T-helper 2 cell (primary cell): ENCODE measurements at places on chromosomes 2 and 18.
A peak's percentile ranks its signal among the peaks of the same experiment; 100 is the strongest.

GRCh38 chr2:164127971-164128527 lies 392.2 kb upstream of the FIGN start:
- no peak for DNase-seq

DNA sequence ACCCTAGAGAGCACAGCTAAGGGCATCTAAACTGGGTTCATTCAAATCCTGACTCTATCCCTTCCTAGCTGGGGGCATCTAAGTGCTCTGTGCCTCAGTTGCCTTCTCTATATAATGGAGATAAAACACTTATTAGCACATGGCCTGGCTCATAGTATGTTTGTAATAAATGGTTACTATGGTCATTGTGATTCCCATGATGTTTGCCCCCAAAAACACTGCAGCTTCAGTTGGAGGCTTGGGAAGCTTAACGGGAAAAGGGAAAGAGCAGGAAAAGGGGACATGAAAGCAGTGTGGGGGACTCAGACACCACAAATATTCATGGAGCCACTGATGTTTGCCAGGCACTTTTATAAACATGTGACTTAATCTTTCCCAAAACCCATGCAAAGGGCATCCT lies 118.1 kb downstream of the INHBB start:
- DNase-seq = no peak

DNA sequence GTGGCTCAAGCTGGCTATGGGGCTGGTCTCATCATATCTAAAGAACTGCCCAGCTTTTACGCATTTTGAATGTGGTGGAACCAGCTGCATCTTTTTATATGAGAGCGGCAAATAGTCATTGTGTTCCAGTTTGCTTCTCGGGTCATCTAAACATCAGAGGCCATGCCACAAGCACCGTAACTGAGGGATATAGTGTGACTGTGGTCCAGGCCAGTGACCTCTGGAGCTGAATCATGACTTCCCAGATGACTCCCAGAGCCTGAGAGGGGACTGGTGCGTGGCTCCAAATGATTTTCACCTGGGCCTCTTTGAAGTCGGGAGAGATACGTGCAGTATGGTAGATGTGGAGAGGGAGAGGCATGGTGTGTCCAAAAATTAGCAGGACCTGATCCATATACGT lies 271.0 kb downstream of the NEDD4L start:
- no peak for DNase-seq

GRCh38 chr2:18186816-18187613 lies 308.5 kb downstream of the KCNS3 start:
- DNase-seq = no peak

DNA sequence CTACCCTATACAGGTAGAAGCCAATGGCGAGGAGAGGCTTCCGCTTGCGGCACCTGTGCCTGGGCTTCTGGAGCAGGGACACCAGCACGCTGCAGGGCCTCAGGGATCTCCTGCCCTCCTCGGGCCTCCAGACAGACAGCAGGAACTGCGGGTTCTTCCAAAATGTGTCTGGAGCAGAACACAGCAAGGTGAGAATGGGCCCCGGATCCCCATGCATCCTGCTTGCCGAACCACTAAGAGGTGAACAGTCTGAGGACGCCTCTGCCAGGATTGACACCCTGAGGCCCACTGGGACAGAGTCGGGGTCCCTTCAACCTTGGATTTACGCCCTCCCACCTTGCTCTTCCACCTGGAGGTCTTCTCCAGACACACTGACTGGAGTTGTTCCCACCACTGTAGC lies 25.4 kb downstream of the CAPN14 start:
- DNase-seq = no peak

- DNase-seq = no peak
Measured at GRCh38 chr18:75369026-75369721, 58.3 kb downstream of the SMIM21 start.

DNA sequence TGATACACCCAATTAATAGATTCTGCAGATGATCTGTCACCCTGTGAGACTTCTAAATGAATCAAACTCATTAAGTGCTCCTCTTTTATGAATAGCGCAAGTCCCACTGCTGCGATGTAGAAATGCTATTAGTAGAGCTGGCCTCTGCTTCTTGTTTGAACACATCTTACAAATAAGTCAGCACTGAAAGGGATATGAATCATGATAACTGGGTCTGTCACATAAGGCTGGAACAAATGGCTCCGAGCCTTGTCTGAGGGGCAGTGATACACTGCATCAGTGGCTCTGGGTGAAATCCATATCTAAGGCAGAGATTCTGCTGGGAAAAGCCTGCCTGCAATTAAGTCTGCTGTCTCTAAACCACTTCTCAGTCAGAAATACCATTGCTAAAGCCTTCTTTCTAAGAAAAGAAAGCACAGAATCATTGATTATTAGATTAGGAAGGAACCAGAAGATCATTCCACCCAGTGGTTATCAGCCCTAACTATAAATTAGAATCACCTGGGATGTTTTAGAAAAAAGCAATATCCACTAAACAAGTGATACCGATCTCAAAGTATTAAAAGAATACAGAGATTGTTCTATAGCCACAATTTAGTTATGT lies 75.2 kb downstream of the SLC5A7 start:
- DNase-seq = no peak

GRCh38 chr18:51251625-51252024 lies 54.1 kb upstream of the MEX3C start:
- no peak for DNase-seq

GRCh38 chr2:216594081-216594480 lies 39.1 kb upstream of the IGFBP2 start:
- no peak for DNase-seq

GRCh38 chr2:237723602-237724001 lies 75.0 kb upstream of the RBM44 start:
- DNase-seq = no peak

GRCh38 chr18:62850619-62851306 lies 135.4 kb downstream of the PHLPP1 start:
- DNase-seq = no peak

- no peak for DNase-seq
Measured at GRCh38 chr18:62189208-62189607, 2.2 kb downstream of the RELCH start.

GRCh38 chr2:206160807-206161179 lies 1.1 kb downstream of the EEF1B2 start:
- DNase-seq = no peak

- no peak for DNase-seq
Measured at GRCh38 chr2:72004201-72004915, 143.3 kb downstream of the CYP26B1 start.

GRCh38 chr2:80300346-80300745 lies 4.2 kb downstream of the LRRTM1 start:
- no peak for DNase-seq

DNA sequence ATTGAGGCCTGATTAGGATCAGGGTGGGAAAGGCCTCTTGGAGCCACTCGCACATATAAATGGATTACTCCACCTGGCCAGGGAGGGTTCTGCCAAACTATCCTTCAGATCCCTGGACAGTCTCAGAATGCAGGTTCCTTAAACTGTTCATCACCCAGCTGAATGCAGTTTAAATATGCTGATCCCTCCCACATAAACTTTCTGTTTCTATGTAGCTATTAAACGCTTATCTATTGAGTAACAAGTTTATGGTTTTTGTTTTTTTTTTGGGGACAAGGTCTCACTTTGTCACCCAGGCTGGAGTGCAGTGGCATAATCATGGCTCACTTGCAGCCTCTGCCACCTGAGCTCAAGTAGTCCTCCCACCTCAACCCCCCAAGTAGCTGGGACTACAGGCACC lies 1.9 kb downstream of the CAD start:
- DNase-seq = no peak

DNA sequence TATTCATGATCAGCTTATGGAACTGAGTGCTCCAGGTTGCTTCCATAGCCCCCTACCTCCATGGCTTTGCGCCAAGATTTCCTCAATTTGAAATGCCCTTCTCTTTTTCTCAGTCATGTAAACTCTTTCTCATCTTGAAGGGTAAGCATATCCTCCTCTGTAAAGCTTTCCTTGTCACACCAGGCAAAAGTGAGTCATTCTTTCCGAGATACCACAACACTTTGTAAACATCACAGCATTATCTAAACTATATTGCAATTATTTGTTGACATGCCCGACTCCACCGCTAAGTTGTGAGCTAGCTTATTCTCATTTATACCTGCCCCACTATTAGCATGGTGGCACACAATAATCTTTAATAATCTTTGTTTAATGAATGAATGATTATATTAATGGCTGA lies 419.5 kb upstream of the CHST9 start:
- no peak for DNase-seq

GRCh38 chr2:124254621-124255020 lies 229.5 kb downstream of the CNTNAP5 start:
- DNase-seq = no peak

GRCh38 chr2:235666213-235666781 lies 172.5 kb downstream of the AGAP1 start:
- no peak for DNase-seq

DNA sequence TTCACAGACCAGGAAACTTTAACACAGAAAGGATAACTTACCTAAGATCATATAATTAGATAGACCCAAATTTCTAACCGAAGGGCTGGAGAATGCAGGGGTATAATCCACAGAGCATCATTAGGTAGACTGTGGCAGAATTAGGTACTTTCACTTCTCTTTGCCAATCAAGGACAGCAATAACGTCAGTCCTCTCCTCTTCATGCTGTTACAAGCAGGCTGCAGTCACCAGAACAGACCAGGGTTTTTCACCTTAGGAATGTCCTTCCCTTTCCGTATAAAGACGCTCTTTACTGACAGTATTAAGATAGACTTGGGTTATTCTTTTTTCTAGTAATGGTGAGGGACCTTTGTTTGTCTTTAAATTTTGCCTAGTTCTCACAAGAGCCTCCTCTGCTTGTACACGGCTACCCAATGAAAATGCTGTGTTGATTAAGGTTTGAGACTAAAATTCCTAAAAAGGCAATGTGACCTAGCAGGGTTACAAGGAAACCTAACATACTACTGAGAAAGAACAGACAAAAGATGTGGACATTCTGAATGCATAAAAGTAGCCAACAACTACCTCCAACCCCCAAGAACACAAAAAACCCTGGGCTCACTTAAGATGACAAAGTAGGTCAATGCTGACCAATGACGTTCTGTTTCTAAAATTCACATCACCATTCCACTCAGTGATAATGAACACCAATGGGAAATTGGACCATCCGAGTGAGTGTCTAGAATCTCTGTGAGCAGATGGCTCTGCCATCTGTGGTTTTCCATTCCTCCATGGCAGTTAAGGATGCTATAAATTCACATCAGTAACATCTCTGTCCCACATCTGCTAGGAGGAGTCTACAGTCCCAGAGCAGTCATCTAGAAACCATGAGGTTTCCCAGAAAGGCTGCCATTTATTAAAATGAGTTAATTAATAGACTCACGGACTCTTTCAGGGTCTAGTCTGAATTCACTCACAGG lies 2.1 kb downstream of the PDIA6 start:
- peak; percentile 45 for DNase-seq

GRCh38 chr2:204984518-204984917 lies 439.2 kb downstream of the PARD3B start:
- no peak for DNase-seq

DNA sequence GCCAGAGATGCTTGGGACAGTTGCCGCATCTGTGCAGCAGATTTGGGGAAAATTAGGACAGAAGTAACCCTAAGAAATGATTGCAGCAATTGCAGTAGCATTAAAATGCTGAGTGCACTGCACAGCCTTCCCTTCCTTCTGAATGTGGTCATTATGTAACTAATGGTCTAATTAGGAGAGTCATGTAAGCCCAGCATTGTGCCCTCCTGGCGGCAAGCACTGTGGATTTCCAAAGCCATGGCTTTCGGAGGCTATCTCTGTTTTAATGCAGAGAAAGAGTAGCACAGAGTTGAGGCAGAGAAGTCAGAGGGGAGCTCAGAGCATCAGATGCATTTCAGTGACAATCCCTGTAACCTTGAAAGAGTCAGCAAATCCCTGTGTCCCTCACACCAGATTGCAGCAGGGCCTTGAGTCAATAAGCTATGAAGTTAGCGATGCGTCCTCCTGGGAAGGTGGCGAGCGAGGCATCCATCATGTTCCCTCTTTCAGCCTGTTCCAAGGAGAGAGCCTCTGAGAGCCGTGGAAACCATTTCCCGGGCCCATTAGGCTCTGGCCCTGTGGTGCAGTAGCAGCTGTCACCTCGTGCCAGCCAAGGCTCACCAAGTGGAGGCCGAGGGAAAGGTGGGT lies 307.2 kb downstream of the FBXO15 start:
- no peak for DNase-seq

DNA sequence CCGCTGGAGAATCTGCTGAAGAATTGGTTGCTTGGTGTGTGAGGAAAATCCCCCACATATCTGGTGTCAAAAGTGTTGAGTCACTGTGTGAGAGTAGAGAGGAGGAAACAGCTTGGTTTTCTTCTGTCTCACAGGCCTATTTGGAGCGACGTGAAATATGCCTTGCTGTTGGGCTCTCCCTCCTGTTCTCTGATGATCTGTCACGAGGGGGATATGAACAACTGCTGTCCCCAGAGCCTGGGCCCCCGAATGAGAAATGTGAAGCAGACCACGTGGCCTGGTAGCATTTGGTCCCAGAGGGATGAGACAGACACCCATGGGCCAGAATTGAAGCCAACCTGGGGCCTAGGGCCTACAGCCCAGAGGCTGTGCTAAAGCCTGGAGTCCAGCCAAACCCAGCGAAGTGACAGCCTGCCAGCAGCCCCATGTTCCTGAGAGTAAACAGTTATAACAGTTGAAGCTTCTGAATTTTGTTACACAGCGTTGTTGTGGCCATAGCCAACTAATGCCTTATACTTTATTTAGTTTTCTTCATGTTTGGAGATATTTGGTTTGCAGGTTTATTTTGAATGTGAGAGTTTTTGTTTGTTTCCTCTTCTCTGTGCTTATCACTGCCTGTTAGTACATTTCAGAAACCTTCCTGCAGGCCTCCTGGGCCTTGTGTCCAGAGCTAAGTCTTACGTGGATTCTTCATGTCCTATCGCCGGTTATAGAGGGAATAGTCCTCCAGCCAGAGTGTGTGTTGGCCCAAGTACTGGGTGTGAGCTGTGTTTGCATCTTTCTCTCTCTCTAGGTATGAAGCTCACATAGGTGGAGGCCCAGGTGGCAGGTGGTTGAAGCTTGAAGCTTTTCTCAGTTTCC lies 18.7 kb upstream of the COLEC12 start:
- DNase-seq = no peak

DNA sequence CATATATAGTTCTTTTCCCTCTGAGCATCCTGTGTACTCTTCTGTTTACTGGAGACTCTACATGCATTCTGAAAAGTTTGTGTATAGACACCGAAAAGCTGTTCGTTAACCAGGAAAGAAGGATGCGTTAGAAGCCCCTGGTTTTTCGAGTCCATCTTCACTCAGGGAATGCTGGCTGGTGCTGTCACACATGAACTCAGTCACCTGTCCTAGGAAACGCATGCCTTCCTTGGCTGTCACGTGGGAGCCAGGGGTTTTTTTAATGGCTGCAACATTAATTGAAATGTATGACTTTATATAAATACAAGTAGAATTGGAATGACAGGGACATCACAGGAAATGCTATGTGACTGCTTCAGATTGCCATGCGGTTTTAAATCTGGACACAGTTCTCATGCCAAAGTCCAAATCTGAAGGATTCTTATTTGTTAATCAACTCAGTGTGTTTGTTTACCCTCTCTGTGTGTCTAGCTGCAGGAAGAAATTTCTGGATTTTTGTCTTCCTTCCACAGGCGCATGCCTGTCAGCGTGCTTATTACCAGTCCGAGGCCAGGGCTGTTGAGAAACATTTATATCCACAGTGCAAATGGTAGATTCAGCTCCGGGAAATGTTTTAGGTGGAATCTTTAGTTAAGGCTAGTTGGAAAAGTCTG lies 2.6 kb downstream of the RAMP1 start:
- no peak for DNase-seq
